Suppressor macrophage treated with lipopolysaccharide for 4 hours (primary cell): ENCODE measurements at places on chromosomes 2 and 18.

- DNase-seq, result no peak
These were observed 60.3 kb downstream of the ADD2 start for GRCh38 chr2:70707706-70708105.

DNA sequence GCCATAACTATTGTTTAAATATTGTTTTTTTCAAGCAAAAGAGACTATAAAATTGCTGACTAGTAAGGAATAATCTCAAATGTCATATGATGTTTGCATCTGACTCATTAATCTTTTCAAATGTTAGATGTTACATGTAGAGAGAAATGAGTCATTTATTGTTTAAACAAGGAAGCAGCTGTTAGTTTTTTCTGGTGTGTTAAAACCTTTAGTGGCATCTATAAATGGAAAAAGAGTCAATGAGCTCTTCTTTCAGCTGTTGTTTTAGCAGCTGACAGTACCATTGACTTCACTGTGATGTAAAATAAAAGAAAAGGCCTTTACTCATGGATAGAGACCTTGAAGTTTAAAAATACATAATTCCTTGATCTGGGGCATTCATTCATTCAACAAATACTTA lies 1.8 kb upstream of the KLHL41 start:
- peak; percentile 74 for DNase-seq

DNA sequence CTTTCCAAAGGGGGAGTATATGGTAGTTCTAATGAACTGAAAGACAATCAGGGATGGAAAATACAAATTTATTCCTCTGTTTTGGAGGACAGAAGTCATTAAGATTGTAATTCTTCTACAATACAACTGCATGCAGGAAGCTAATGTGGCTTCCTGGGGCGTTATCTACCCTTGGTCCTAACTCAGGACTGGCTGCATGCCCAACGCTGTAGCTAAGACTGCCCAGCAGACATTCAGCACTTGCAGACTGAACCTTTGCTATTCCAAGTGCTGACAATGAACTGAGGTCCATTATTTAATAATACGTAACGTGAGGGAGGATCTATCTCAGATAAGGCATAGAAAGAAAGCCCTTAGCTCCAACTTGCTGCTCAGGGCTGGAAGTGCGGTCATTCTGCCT lies 53.2 kb downstream of the ZAP70 start:
- DNase-seq, result no peak

GRCh38 chr2:120910956-120911951 lies 175.6 kb downstream of the GLI2 start:
- no peak for DNase-seq

GRCh38 chr18:61893309-61893970 lies 633 bp upstream of the RNF152 start:
- no peak for DNase-seq

DNA sequence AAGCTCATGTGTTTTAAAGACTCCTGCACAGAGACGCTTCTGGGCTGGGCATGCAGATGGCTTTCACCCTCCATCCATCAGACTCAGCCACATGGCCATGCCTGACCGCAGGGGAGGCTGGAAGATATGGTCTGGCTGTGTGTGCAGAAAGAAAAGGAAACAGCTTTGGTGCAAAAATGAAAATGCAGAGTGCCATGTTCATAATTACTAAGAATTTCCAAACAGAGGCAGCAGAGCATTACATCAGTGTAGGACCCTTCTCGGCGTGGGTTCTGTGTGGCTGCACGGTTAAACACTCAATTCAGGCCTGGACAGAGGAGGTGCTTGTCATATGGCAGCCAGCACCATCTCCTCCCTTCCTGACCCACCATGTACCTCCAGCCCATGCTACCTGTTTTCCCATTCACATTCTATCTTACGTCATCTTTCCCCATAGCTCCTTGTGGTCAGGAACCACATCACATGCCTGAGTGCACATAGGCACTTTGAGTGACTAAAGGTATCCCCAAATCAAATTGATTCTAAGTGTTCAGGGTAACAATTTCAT lies 200.3 kb upstream of the ID2 start:
- peak; percentile 40 for DNase-seq

DNA sequence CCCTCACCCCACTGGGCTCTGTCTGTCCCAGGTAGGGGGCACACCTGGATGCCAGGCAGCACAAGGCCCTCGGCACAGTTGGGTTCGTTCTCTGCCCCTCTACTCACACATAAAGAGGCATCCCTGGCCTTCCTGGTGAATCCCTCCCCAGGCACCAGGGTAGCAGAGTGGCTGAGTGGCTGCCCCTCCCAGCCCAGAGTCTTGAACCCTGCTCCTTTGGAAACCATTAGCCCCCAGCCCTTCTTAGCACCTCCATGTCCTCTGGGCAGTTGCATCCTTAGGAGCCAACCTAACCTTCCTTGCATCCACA lies 2.0 kb downstream of the GPC1 start:
- no peak for DNase-seq

DNA sequence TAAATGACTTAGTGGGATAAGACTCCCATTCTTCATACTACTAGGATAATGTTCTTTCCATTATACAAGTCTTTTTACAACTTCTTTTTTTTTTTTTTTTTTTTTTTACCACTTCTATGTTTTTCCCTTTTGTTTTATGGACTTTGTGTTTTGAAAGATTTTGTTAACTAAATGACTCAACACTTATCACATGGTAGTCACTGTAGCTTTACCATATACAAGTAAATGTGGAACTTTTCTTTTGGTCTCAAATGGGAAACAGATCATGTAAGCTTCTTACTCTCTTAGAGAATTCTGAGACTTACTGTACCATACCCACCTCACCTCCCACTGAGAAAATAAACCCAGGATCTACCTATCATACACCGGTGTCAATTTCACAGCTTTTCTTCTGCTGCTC lies 590.3 kb upstream of the CDH2 start:
- DNase-seq, result no peak

DNA sequence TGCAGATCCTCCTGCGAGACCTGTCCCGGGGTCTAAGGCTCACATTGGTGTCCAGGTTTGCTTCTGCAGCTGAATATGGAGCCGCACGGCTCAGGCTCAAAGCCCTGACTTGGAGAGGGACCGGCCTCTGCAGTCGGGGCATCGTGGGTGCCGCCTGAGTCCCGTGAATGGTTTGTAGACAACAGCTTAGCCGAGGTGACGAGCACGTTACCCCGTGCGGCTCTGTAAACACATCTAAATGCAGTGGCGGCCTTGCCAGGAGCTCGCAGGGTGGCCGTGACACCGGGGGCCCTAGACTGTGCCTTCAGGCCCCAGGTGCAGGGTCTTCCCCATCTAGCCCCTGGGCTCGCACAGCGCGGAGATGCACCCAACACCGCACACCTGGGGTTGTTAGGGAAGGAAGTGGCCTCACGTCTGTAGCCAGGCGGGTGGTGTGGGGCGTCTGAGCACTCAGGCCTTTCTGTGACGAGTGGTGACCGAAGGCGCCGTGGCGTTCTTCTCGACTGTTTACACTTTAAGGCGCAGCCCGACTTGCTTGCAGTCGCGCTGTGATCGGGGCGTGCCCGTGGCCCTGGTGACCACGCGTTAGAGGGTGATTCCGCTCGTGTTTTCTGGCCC lies 91.6 kb downstream of the NFATC1 start:
- DNase-seq, result no peak

- peak; percentile 20 for DNase-seq
These were observed 37.1 kb upstream of the ZCCHC2 start for GRCh38 chr18:62485684-62486083.

GRCh38 chr2:156191527-156191926 lies 141.0 kb downstream of the NR4A2 start:
- peak; percentile 13 for DNase-seq

DNA sequence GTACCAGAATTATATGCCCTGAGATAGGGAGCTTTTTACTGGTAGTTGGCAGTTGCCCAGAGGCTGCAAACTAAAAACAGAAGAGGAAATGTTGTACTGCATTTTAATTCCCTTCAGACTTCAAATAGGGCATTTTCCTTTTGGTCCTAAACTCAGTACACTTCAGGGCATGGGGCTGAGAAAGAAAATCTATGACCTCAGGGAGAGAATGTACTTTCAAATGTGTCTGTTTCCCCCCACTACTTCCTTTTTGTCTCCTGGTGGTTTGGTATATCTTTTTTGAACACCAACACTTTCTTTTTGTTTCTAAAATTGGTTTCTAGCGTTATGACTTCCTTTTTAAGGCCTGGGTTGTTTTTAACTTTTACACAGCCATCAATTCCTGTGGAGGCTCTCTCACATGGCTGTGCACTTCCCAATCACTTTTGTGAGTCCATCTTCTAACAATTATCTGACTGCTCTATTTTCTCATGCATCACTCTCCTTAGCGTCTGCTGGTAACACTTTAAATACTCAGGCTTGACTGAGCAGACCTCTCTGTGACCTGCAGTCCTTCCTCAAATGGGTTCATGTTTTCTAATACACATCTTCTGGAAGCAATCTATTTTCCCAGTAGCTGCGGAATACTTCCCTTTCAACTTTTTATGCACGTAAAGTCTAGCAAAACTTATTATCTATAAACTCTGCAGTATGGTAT lies 596.0 kb downstream of the LRP1B start:
- DNase-seq, result peak; percentile 19

- no peak for DNase-seq
These were observed 84.1 kb upstream of the NCKAP5 start for GRCh38 chr2:133652398-133652797.

GRCh38 chr18:43382641-43383403 lies 105.5 kb upstream of the SYT4 start:
- no peak for DNase-seq

GRCh38 chr18:7464245-7464966 lies 102.7 kb upstream of the PTPRM start:
- DNase-seq, result no peak

DNA sequence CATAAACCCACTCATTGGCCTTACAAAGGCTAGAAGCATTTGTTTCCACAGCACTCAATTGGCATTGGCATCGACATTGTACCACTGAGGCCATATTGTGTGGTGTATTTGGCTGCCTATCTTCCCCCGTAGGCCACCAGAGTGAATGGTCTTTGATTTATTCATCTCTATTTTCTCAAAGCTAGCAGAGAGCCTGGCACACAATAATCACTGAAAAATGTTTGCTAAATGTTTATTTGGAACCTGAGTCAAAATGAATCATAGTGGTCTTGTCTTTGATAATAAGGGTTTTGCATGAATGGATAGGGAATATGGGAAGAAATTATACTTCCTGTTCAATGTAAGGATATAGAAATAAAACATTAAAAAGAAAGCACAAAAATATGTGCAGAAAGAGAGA lies 107.3 kb upstream of the SLC8A1 start:
- no peak for DNase-seq

GRCh38 chr18:2906704-2907549 lies 60.1 kb downstream of the EMILIN2 start:
- DNase-seq, result no peak

DNA sequence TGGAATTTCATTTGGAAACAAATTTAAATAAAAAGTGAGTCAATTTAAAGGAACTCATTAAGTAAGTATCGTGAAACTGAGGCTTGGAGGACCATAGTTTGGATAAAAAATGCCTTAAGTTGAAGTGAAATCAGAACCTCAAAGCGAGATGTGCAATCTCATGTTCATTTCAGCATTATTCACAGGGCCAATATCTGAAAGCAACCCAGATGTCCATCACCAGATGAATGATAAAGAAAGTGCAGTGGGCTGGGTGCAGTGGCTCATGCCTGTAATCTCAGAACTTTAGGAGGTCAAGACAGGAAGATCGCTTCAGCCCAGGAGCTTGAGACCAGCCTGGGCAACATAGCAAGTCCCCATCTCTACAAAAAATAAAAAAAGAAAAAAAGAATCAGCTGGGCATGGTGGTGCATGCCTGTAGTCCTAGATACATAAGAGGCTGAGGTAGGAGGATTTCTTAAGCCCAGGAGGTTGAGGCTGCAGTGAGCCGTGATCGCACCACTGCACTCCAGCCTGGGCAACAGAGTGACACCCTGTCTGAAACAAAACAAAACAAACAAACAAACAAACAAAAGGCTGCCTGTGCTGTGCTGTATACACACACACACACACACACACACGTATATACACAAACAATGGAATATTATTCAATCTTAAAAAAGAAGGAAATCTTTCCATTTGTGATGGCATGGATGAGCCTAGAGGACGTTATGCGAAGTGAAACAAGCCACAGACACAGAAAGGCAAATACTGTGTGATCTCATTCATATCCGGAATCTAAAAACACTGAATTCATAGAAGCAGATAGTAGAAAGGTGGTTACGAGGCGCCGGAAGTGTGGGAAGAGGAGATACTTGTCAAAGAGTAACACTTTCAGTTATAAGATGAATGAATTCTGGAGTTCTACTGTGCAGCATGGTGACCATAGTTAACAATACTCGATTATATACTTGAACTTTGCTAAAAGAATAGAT lies 14.5 kb downstream of the SH3RF3 start:
- DNase-seq, result no peak

GRCh38 chr2:25421820-25422411 lies 80.2 kb upstream of the DNMT3A start:
- no peak for DNase-seq

DNA sequence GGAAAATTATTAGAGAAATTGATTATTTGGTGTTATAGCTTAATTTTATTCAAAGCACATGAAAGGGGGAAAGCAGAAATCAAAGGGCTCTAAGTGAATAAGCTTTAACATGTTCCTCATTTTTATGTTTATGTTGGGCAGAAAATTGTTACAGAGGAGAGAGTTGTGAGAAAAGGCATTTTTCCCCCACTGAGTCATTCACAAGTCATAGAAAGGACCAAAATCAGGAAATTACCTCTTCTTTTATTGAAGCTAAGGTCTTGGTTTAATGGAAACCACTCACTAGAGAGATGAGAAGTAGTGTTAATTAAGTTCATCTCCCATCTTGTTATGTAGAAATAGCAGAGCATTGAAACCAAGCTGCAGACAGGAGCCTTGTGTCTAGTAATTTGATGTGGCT lies 175.3 kb upstream of the THUMPD2 start:
- peak; percentile 8 for DNase-seq

- DNase-seq, result no peak
These were observed 23.4 kb downstream of the MBD5 start for GRCh38 chr2:148044322-148044721.

DNA sequence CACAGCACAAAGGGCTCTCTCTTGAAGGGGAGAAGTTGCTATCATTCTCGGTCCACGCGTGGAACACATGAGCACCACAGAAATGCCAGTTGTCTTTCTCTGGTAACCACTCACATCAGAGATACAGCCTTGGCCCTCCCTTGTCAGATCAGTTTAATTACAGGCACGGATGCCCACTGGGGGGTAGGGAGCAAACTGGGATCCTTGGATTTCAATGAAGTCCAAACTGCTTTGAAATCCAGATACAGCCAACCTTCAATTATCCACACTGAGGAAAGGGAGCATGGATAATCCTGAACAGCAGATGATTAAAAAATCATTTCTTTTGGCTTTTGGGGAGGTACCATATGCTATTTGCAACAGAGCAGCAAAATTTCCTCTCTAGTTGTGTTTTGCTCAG lies 63.7 kb upstream of the DAPL1 start:
- no peak for DNase-seq

DNA sequence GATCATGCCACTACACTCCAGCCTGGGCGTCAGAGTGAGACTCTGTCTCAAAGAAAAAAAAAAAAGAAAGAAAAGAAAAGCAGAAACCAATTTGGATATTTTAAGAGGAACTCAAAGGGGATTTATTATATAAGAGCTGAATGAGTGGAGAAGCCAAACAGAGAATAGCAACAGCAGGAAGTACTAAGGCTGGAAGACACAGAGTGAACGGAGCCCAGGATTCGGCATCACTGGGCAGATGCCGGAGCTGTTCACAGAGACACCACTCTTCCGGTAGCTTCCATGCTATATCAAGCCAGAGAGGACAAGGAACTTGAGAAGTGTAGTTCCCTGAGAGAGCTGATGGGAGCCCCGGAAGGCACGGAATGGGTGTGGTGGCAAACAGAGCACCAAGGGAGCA lies 47.0 kb upstream of the CABLES1 start:
- no peak for DNase-seq

GRCh38 chr2:108949316-108950239 lies 39.4 kb downstream of the EDAR start:
- DNase-seq, result peak; percentile 5
